ENCODE measurements at places on chromosomes 3 and 15.

DNA sequence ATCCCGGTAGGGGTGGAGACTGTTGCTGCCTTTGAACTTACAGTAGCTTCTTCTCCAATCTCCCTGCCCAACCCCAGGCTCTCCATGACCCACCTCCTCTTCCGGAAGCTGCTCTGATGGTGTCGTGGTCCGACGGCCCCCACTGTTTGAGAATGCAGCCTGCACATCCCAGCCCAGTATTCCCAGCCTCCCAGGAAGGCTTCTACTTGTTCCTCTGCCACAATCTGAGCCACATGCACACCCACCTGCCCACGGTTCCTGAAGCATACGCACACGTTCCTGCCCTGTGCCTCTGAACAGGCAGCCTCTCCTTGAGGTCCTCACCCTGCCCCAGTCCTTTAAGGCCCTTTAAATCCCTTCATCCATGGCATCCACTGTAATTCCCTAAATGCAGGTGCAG lies 57.4 kb downstream of the ABTB1 start:
- no peak for DNase-seq

DNA sequence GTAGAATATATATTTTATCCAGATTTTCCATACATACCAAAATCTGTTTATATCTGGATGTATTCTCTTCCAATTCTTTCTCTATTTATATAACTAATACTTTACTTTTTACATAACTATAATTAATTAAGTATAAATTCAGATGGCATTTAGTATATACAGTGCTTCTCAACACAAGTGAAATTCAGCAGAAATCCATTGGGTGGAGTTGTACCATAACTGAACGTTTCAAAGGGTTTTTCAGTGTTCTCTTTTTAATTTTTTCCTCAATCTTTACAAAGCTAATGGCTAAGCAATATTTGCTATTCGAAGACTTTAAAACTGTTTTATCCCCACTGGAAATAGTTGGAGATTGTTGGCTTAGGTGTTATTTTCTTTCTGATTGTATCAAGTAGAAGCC lies 13.9 kb upstream of the ZBBX start:
- DNase-seq, result peak; percentile 30

- no peak for DNase-seq
Measured at GRCh38 chr3:149881879-149882278, 68.9 kb downstream of the RNF13 start.

DNA sequence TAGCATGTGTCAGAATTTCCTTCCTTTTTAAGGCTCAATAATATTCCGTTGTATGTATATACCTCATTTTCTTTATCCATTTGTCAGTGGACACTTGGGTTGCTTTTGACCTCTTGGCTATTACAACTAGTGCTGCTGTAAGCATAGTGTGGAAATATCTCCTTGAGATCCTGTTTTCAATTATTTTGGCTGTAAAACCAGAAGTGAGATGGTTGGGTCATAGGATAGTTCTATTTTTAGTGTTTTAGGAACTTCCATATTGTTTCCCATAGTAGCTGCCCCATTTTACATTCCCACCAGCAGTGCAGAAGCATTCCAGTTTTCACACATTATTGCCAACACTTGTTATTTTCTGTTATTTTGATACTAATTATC lies 70.4 kb upstream of the C15orf39 start:
- DNase-seq, result no peak

- no peak for DNase-seq
Measured at GRCh38 chr3:153166206-153166605, 4.2 kb downstream of the RAP2B start.

All from NCI-H2081 (cell line).